H1 (cell line): ENCODE measurements at places on chromosomes 2 and 18. TPM values are rescaled to one million over a fixed set of nuclear protein-coding genes. Genes with fewer than 3 reads are reported as not detected.

- H3K27me3 ChIP-seq, result no peaks in the 10 kb centered on the region
- H3K36me3 ChIP-seq, result no peaks in the 10 kb centered on the region
- no peak for DNase-seq
- H3K4me1 ChIP-seq, result no peaks in the 10 kb centered on the region
Measured at GRCh38 chr18:34084635-34085034, 140.1 kb downstream of the NOL4 start.

DNA sequence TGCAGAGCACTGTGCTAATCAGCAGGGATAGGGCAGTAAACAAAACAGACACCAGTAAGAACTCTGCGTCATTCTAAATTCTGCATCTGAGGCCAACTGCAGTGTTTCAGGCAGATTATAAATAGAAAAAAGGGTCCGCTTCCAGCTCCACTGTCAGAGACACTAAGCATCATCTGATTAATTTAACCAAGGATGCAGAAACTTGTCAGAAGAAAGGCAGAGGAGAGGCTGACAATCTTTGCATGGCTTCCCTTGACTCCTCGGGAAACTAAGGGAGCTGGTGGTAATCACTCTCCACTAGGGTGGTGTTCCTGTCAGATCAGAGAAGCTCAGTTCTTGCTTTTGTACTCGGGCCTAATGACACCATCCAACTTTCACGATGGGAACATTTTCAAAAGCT is 123.5 kb downstream of the DNAH6 start:
- no peaks in the 10 kb centered on the region for H3K4me1 ChIP-seq
- no peaks in the 10 kb centered on the region for H3K27me3 ChIP-seq
- no peak overlapping the region for H3K27ac ChIP-seq
- H3K36me3 ChIP-seq, result no peaks in the 10 kb centered on the region
- no peak overlapping the region for H3K4me3 ChIP-seq
- DNase-seq, result no peak

DNA sequence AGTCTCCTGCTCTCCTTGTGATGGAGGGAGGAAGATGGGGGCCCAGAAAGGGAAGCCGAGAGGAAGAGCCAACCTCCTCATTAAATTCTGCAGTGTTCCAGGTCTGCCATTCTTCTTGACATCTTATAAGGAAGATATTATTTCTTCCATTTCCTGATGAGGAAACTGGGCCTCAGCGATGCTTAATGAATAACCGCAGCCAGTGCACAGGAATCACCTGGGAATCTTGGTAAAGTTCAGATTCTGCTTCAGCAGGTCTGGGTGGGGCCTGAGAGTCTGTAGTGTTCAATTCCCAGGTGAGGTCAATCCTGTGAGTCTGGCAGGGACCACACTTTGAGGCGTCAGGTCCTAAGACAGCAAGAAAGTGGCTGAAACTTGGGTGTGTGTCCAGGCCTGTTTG is 17.3 kb downstream of the PCARE start:
- no peaks in the 10 kb centered on the region for H3K4me1 ChIP-seq
- no peaks in the 10 kb centered on the region for H3K36me3 ChIP-seq
- DNase-seq, result no peak
- H3K27me3 ChIP-seq, result no peaks in the 10 kb centered on the region

DNA sequence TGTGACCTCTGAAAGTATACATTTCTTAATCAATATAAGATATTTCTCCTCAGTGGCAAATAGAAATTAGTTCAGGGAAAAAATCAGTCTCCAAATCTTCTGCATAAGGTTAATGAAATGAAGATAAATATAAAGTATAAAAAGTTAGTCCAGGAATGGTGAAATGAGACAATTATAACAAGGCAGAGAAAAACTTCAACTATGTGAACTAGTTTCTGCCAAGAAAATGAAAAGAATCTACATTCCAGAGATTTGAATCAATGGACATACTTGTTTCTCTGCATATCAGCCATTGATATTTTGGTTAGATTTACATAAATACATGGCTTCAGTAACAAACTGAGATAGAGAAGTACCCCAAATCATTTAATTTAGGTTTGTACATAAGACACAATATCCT is 249.0 kb downstream of the EXOC6B start:
- H3K27ac ChIP-seq, result no peak overlapping the region
- no peaks in the 10 kb centered on the region for H3K27me3 ChIP-seq
- DNase-seq, result no peak

SLC9A4 gene
- total RNA-seq, result not detected in 2 replicates

- peaks cover 12% of the 10 kb centered on the region; the same call in 1 of the 2 replicates for H3K4me1 ChIP-seq
- no peak overlapping the region; the same call in 1 of the 2 replicates for H3K4me3 ChIP-seq
- DNase-seq, result no peak
- no peaks in the 10 kb centered on the region for H3K36me3 ChIP-seq
- H3K27me3 ChIP-seq, result no peaks in the 10 kb centered on the region; the same call in 1 of the 2 replicates
Measured at GRCh38 chr18:48106976-48107781, 176.7 kb upstream of the SMAD2 start.
